ENCODE measurements at places on chromosomes 12 and 14.

GRCh38 chr12:49982246-49983087 lies 9.7 kb downstream of the AQP6 start:
- DNase-seq: no peak

GRCh38 chr12:108378926-108379325 lies 39.8 kb upstream of the CMKLR1 start:
- DNase-seq: no peak

GRCh38 chr12:60059180-60059579 lies 463.4 kb downstream of the SLC16A7 start:
- DNase-seq: no peak

DNA sequence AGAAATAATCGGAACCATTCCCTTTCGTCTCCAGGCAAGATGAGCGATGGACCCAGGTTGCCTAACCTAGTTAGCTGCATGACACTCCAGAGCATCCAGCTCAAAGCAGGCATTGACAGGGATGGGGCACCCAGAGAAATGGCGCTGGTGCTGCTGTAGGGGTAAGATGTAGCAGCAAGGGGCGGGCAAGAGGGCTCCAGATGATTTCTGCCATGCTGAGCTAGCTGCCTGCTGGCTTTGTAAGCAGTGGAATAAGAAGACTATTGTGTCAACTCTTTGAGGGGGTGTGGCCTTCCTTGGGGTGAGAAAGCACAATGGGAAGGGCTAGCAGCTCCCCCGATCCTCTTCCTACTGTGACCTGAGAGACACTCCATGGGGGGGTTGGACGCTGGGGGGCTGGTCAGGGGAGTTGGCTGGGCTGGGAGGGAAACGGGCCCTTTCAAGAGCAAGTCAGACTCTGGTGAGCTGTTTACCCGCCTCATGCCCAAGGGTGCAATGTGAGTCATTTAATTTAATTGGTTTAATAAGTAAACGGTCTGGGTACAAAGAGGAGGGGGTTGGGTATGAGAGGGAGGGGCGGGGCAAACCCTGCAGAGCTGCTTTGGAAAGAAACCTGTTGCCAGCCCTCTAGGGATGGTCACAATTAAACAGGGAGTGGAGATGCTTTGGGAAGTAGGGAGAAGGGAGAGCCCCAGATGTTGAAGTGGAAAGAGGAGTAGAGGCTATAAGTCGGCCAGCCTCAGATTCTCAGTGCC lies 50.5 kb downstream of the B4GALNT3 start:
- no peak for DNase-seq

DNA sequence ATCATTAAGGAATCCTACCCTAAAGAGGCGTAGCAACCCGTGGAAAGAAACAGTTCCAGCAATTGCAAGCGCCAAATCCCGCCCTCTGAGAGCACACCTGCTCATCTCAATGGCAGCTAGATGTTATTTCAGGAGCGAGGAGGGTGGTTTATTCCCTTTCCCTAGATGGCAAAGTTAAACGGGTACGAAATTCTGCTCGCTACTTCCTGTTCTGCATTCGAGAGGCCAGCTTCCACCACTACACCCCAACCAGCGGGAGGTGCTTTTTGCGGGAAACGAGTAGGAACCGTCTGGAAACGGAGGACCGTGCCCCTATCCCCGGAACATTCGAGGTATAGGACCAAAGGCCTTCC lies 536 bp downstream of the VPS29 start:
- no peak for DNase-seq
